ENCODE measurements at places on chromosomes 2 and 18.

DNA sequence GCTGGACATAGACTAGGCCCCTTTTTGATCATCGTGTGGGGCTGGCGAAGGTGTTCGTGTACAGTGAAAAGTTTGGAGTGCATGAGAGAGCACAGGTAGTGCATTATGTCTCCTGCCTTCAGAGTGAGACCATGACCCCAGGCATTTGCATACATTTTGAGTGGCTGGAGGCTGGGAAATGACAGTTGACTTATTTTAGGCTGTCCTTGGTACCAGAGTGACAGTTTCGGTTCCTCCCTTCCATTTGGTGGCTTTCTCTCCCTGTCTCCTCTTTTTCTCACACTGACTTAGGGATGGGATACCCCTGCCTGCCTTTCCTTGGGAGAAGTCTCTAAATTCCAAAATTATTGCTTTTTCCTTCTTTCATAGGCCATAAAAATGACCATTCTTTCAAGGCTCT lies 20.1 kb downstream of the SERPINB12 start:
- no peak for DNase-seq

DNA sequence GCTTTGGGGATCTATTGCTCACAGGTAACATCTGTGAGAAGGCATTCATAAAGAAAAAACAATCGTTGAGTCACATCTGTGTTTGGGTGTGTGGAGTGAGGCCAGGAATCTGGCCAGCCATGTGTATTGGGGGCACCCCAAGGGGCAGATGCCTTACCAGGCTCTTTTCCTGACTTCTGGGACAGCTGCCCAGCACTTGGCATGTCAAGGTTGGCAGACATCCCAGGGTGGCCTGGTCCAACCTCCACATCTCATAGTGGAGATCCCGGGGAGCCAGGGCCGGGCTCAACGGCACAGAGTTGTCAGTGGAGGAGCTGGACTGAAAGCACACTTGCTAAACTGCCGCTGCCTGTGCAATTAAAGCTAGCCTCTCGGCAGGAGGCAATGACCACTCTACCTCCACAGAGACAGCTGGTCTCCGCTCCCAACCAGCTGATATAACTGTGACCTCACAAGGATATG lies 75.3 kb upstream of the MGAT4A start:
- no peak for DNase-seq

DNA sequence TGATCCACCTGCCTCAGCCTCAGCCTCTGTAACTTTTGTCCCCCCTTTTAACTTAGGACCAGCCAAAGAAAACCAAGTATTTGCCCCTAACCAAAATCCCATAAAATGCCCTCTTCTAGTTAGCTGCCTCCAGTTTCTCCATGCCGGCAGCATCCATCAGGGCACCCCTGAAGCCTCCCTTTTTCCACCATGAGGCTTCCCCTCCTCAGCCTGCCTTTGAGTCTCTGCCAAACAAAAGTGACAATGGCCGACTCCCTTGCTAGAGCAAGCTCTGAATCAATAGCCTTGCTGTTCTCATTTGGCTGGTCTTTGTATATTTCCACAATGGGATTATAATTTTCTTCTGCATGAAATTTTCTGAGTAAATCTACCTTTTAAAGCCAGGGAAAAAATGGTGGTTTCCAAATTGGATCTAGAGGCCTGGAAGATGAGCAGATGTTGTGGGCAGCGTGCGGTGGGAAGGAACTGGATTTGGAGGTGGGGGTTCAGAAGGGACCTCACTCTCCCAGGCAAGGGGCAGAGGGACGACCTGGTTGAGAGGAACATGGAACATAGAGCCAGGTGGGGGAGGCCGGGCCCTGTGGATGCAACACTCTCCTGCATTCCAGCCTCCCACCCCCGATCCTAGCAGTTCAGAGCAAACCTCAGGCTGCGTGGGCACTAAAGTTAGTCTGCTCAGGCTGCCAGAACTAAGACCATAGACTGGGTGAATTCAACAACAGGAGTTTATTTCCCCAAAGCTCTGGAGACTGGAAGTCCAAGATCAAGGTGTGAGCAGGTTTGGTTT lies 80.6 kb downstream of the HS6ST1 start:
- no peak for DNase-seq

DNA sequence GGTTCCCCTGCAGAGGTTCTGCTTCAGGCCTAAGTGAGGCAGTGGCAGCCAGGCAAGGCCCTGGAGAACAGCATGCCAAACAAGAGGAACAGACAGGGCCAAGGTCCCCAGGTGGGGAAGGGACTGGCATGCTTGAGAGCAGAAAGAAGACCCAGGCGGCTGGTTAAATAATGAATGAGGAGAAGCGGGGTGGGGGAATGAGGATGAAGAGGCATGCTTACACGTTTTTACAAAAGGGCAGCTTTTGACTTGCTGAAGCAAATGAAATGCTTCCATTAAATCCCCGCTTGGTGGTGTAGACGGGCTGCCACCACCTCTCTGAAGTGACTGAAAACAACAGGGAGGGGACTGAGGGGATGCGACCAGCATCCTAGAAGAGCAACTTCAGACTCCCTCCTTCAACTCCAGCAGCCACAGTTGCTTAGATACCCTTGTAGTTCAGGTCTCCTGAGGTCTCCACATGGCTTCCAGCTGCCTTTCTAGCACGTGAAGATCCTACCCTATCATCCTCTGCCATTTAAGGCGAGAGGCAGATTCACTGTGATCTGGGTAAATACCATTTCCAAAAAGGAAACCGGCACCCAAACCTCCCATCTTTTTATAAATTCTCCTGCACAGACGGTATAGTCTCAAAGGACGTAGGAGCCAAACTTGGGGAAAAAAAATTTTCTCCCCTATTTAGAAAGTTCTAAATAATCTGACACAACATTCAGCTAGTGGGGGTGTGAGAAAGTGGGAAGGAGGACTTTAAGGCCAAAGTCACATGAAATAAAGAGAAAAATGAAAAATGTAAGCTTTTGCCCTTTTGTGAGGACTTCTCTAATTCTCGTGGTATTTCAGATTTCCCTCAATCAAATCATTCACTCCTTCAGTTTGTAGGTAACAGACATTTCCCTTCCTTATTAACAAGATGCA lies 65.6 kb downstream of the CACNB4 start:
- no peak for DNase-seq

- DNase-seq, result no peak
Measured at GRCh38 chr2:218927876-218928275, 31.6 kb upstream of the CDK5R2 start.

DNA sequence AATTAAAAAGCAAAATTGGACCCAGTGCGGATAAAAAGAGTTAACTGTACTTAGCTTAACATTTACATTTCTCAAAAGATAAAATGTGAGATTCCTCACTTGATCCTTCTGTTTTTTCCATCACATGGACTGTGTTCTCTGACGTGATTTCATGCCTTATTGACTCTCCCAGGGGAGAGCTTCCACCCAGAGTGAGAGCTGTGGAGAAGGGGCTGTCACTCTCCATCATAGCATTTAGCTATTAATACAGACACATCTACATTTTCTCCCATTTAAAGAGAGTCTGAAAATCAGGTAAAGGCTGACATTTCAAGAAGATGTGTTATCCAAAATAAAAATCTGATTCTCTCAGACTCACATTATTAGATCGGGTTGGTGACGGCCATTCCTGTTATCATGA lies 493.8 kb downstream of the FBXO15 start:
- no peak for DNase-seq
